ENCODE measurements at places on chromosomes 16 and 17. TPM values are rescaled to one million over a fixed set of nuclear protein-coding genes. Genes with fewer than 3 reads are reported as not detected.

The TNFRSF13B gene
- total RNA-seq: not detected

The HLF gene
- total RNA-seq: 0.26 TPM

The DRC3 gene
- 1.1 TPM for total RNA-seq

The MYLK3 gene
- not detected for total RNA-seq

The ICAM2 gene
- 1.2 TPM for total RNA-seq

The CD79B gene
- total RNA-seq: not detected

The MAPT gene
- not detected for total RNA-seq

The CACNG1 gene
- total RNA-seq: not detected

The PSME3 gene
- 172 TPM for total RNA-seq

The TP53TG3 gene
- 1.1 TPM for total RNA-seq

The TAT gene
- total RNA-seq: not detected

The HOXB4 gene
- 5.5 TPM for total RNA-seq

The NLGN2 gene
- total RNA-seq: 8.3 TPM

The ABCA5 gene
- 0.75 TPM for total RNA-seq

The TSNAXIP1 gene
- 1.6 TPM for total RNA-seq

The VASN gene
- total RNA-seq: 12.5 TPM

The UMOD gene
- total RNA-seq: not detected

The CFAP119 gene
- 4.0 TPM for total RNA-seq

The CCDC78 gene
- total RNA-seq: 7.0 TPM

The SCN4A gene
- 0.06 TPM for total RNA-seq

The KRT33B gene
- total RNA-seq: not detected

The VTN gene
- total RNA-seq: 0.40 TPM

The OR1E2 gene
- not detected for total RNA-seq

The PRR11 gene
- total RNA-seq: 35.2 TPM

The KCNH6 gene
- not detected for total RNA-seq

The HSD17B1 gene
- total RNA-seq: 0.26 TPM

The PIGW gene
- 12.5 TPM for total RNA-seq

The C17orf107 gene
- total RNA-seq: 0.06 TPM

The PTGES3L gene
- 2.4 TPM for total RNA-seq

The EFCAB13 gene
- total RNA-seq: 2.9 TPM

The KRT24 gene
- total RNA-seq: not detected

The CHST5 gene
- not detected for total RNA-seq

The CBLN1 gene
- not detected for total RNA-seq

The GAST gene
- total RNA-seq: not detected

The SHPK gene
- total RNA-seq: 17.8 TPM

The KCNJ12 gene
- 0.98 TPM for total RNA-seq

The TMC5 gene
- total RNA-seq: not detected

The VKORC1 gene
- 435 TPM for total RNA-seq

The CCR7 gene
- total RNA-seq: not detected

The PLCD3 gene
- total RNA-seq: 146 TPM

The B3GNT9 gene
- 85.0 TPM for total RNA-seq

Data from LHCN-M2 (cell line).